ENCODE measurements at places on chromosomes 13 and 19.

- no peak for DNase-seq
Measured at GRCh38 chr13:99277629-99278028, 19.4 kb upstream of the GPR18 start.

DNA sequence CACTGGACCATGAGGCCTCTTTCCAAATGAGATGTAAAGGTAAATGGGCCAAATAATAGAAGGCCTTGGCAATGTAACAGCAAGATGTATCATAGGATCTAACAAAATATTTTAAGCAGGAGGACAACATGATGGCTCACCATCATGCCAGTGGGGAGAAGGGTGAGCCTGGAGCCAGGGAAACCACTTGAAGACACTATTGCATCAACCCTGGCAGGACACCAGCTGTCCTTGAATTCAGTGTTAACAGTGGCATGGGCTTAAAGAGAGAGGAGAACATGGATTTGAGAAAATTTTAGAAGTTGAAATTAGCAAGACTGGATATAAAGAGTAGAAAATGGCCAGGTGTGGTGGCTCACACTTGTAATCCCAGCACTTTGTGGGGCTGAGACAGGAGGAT is 6.7 kb upstream of the RCBTB2 start:
- no peak for DNase-seq

DNA sequence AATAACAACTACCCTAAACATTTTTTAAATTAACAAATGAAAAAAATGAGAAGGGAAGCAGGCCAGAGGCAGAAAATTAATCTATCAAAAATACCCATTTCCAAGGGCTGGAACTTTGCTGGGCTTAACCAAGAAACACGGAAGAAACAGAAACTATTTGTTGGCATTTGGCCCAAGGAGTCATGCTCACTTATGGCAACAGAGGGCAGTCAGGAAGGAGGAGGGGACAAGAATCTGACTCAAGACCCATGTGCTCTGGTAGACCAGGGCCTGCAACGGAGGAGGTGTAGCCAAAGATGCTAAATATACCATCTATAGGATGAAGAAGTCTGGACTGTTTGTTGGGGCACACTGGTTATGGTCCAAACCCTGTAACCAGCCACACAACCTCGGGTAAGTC is 496.7 kb downstream of the COG6 start:
- DNase-seq: no peak

GRCh38 chr13:102670130-102670529 is 24.7 kb downstream of the METTL21C start:
- DNase-seq: no peak

- DNase-seq: no peak
Measured at GRCh38 chr19:8500158-8500557, 2.3 kb downstream of the PRAM1 start.

GRCh38 chr19:17590866-17591265 is 35.4 kb downstream of the COLGALT1 start:
- no peak for DNase-seq

DNA sequence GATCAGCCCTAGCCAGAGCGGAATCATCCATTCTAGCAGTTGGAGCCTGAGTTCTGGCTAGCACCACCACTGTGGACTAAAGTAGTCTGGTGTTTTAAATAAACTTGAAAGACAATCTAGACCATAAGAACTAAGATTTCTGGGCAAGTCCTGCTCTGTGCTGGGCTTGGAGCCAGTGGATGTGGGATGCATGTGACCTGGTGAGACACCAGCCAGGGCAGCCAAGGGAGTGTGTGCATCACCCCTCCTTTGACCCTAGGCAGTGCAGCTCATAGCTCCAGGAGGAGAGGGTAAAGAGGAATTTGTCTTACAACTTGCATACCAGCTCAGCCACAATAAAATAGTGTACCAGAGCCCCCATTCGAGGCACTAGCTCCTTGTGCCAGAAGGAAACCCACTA is 21.0 kb downstream of the ITGBL1 start:
- no peak for DNase-seq

- DNase-seq: peak; percentile 53
Measured at GRCh38 chr19:17292301-17293074, 10.7 kb downstream of the ABHD8 start.

- DNase-seq: no peak
Measured at GRCh38 chr13:24407844-24408243, 98.5 kb downstream of the C1QTNF9 start.

- no peak for DNase-seq
Measured at GRCh38 chr13:110593430-110594130, 21.8 kb upstream of the NAXD start.

GRCh38 chr19:54100561-54100960 is at the start of gene OSCAR:
TSS of gene OSCAR (minus strand) at chr19:54100803. CDS start at chr19:54100792, 11 bp downstream.
- DNase-seq: no peak

DNA sequence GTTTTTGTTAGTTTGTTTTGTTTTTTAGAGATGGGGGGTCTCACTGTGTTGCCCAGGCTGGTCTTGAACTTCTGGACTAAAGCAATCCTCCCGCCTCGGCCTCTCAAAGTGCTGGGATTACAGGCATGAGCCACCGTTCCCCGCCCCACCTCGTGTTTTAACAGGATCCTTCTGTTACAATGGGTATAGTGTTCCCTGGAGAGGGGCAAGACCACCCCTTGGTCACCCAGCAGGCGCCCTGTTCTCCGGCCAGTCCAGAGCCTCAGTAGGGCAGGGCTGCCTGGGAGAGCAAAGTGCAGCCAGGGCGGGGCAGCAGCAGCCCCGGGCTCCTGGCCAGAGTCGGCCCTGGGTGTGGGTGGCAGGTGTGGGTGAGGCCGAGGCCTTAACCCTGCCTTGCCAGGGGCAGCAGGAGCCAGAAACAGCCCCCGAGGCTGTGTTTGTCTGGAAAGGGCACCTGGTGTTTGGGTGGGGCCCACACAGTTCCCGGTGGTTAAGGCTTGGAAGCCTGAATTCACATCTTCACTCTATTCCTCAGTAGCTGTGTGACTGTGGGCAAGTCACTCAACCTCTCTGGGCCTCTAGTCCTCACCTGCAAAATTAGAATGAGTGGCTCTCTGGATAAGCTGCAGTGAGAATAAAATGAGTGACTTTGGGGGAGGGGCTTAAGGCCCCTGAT is 7.2 kb downstream of the VASP start:
- DNase-seq: no peak

GRCh38 chr13:51848674-51849073 is 3.7 kb upstream of the TMEM272 start:
- DNase-seq: no peak

DNA sequence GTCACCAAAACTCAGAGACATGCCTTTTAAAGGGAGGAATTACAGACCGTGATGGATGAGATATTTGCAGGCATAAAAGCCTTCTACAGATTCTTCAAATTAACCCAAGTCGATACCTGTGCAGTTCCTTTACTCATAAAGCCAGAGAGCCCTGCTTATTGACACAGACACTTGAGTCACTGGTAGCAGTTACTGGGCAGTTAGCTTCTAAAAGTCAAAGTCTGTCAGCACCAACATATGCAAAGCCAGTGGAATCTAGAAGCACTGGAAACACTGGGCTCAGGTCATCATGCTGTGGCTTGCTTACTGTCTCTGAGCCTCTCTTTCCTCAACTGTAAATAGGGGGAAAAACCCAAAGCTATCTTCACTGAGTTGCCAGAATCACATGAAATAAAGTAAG is 25.7 kb upstream of the LRCH1 start:
- DNase-seq: no peak

- no peak for DNase-seq
Measured at GRCh38 chr13:79289571-79289970, 116.5 kb downstream of the RBM26 start.

DNA sequence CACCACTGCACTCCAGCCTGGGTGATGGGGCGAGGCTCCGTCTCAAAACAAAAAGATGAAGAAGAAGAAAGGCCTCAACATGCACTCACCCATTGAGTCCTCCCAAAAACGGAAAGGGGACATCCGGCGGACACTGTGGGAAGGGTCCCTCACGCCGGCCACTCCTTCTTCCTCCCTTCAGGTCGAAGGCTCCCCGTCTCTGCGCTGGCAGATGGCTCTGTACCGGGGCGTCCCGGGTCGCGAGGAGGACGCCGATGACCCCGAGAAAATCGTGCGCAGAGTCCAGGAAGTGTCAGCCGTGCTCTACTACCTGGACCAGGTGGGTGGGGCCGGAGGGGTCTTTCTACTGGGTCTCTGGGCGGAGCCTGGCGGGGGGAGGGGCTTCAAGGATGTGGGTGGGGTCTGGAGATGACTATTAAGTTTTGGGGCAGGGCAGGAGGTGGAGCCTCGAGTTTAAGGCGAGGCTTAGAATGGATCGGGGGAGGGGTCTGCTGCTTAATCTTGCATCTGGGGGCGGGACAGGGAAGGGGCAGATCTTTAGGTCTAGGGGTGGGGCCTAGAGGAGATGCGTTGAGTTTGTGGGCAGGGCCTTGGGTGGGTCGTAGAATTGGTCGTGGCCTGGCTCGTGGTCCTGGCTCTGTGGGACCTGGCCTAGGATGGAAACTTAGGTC is 90.2 kb downstream of the MAP4K1 start:
- no peak for DNase-seq

DNA sequence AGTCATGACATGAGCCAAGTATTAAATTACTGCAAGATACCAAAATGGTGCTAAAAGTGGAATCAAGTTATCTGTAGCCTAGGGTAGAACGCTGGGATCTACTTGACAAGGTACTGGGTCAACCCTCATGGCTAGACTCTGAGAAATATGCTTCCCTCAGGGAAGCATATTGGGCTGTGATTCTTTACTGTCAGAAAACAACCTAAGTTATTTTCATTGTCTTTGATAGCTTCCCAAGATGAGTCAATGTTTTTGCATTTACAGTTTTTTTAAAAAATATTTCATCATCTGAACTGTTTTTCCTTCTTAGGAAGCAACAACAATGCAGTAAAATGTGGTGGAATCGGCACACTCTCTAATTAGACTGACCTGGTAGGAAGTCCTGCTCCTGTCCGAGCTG is 218.0 kb downstream of the RGCC start:
- no peak for DNase-seq

DNA sequence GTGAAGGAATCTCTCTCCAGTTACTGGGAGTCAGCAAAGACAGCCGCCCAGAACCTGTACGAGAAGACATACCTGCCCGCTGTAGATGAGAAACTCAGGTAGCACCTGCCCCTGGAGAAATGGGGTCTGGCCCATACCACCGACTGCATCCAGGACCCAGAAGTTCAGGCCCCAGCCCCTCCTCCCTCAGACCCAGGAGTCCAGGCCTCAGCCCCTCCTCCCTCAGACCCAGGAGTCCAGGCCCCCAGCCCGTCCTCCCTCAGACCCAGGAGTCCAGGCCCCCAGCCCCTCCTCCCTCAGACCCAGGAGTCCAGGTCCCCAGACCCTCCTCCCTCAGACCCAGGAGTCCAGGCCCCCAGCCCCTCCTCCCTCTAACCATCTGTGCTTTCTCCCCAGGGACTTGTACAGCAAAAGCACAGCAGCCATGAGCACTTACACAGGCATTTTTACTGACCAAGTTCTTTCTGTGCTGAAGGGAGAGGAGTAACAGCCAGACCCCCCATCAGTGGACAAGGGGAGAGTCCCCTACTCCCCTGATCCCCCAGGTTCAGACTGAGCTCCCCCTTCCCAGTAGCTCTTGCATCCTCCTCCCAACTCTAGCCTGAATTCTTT is 3.0 kb downstream of the APOC2 start:
- DNase-seq: no peak

DNA sequence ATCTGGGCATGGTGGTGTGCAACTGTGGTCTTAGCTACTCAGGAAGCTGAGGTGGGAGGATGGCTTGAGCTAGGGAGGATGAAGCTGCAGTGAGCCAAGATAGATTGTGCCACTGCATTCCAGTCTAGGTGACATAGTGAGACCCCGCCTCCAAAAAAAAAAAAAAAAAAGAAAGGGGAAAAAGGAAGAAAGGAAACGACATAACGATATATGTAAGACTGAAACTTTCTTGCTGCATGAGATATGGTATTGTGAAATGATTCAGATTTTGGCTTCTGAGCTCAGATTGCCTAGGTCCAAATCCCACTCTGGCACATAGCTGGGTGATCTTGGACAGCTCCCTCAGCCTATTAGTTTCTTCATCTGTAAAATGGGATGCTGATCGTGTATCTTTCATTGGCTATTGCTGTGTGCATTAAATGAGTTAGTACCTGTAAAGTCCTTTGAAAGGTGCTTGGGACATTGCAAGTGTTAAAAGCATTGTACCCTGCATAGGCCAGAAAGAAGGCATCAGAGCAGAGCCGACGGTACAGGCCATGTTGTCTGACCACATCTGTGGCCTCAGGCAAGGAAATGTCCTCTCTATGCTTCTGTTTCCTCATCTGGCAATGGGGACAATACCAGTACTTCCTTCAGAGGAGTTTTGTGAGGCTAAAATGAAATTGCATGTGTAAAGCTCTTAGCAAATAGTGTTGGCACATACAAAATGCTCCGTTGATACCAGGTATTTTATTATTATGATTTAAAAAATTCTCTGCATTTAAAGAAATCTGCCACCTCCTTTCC is 32.6 kb upstream of the SLC46A3 start:
- DNase-seq: no peak

DNA sequence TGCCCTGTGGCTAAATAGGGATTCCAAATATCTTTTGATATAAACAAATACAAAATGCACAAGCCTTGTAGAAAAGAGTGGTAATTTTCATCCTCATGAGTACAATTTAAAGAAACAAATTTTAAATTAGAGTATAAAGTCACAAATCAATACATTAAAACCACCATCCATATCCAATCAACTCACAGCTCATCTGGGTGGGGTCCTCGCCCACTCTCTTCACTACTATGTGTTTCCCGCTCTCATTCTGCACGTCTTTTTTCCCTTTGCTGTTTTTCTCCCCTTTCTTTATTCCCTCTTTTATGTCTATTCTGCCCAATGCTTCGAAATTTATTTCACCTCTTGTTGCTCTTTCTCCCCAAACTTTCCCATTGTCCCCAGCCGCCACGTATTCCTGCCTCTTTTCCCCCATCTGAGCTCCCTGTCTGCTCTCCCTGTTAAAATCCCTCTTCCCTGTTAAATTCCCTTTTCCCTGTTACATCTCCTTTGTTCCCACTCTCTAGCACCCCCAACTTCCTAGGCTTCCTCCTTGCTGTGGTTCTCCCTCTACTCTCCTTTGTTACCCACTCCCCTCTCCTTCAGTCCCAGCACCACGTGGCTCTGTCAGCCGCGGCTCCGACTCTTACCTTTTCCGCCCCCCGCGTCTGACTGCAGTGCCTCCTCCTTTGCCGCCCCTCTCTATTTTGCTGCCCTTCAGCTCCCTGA is 1.3 kb downstream of the ZNF616 start:
- no peak for DNase-seq

DNA sequence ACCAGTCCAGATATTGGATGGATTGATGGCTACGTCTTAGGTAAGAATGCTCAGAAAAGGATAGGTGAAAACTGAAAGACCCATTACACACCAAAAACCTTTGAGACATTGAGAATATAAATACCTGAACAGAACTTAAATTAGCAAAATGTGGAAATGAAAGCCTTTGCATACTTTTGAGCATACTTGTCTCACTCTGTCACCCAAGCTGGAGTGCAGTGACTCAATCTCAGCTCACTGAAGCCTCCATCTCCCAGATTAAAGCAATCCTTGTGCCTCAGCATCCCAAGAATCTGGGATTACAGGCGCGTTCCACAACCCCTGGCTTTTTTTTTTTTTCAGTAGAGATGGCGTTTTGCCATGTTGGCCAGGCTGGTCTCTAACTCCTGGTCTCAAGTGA is 695.3 kb downstream of the DACH1 start:
- no peak for DNase-seq

GRCh38 chr19:34662919-34663318 is 14.0 kb downstream of the SCGB2B2 start:
- DNase-seq: peak; percentile 16
